Activated CD4-positive, alpha-beta T cell treated with anti-CD3 and anti-CD28 coated beads for 4 hours (primary cell): ENCODE measurements at places on chromosomes 5 and 9.

GRCh38 chr9:80615964-80616363 is 1044.2 kb downstream of the TLE4 start:
- DNase-seq: no peak

DNA sequence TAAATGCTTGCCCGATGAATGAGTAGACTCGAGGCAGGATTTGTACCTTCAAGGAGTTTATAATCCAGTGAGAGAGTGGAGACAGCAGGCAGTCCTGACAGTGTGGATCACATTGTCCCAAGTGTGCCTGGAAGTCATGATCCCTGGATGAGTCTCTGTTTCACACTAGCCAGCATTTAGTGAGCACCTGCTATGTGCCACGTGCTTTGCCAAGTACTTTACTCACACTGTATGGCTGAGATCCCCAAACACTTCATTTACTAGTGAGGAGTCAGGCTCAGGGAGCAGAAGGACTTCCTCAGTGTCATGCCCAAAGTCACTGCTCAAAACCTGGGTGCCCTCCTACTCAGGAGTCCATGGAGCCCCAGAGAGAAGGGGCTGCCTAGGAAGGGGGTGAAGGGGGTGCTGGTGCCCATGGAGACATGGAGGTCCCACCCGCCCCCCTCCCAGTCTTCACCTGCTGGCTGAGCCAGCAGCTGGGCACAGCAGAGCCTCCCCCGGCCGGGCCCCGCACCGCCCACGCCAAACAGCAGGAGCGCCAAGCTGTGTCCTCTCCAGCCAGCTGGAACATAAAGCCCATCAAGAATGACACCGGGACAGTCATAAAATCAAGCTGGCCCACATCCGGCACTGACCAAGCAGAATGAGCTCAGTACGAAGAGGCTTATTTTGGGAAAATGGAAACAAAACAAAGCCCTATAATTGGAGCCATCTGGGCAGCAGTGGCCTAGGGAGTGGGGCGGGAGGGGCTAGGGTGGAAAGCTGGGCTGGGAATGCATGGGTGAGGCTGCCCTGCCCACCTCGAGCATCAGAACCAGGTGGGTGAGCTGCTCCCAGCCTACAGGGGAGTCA is 10.6 kb downstream of the LAMC3 start:
- no peak for DNase-seq

- no peak for DNase-seq
These were observed 10.4 kb downstream of the UIMC1 start for GRCh38 chr5:176995896-176996767.

DNA sequence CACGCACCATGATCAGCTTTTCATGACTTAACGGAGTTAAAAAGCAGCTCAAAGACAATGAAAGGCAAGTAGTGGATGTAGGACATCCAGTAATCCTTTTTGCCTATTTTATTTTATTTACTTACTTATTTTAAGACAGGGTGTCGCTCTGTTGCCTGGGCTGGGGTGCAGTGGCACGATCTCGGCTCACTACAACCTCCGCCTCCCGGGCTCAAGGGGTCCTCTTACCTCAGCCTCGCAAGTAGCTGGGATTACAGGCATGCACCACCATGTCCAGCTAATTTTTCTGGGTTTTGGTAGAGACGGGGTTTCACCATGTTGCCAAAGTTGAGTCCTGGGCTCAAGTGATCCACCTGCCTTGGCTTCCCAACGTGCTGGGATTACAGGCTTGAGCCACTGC is 148.9 kb downstream of the DAB2IP start:
- DNase-seq: no peak

DNA sequence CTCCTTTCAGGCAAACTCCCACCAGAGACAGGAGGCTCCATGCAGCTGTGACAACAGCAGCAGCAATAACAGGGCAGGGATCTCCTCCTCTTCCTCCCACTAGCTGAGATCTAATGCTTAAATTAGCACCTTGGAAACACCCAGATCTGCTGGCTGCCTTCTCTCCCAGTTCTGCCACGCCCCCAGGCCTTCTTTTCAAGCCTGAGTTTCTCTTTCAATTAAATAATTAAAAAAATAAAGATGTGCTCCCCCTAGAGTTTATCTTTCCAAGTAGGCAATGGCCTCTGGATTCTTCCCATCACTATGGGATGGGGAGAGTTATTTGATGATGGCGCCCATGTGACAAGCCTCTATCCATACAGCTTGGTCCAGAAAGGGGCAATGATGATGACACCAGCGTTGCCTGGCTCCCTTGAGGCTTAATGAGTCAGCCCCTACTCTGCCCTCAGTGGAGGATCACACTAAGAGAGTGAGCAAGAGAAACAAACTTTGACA is 3.8 kb downstream of the FAM219A start:
- no peak for DNase-seq

DNA sequence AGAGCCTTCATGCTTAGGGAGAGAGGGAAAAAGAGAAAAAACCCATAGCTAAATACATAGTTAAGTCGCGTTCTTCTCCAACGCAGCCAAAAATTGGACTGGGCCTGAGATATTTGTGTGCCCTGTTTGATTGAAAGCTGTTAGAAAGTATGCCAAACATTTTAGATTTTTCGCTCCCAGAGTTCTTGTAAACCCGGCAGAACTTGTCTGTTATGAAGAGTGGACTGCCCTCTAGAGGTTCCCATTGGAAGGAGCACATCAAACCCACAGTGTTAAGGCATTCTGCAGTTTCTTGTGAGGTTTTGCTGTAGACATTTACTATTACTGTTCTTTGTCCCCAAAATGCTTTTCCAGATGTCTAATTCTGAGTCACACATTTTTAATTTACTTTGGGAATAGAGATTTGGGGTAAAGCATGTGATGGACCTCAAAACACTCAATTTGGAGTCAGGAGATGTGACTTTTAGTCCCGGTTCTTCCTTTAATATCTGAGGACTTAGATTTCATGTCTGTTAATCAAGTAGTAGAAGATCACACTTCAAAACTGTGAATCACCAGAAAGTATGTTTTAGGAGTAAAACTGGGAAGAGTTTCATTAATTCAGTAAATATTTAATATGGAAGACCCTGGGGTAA is 96.6 kb downstream of the PCSK1 start:
- peak; percentile 50 for DNase-seq

DNA sequence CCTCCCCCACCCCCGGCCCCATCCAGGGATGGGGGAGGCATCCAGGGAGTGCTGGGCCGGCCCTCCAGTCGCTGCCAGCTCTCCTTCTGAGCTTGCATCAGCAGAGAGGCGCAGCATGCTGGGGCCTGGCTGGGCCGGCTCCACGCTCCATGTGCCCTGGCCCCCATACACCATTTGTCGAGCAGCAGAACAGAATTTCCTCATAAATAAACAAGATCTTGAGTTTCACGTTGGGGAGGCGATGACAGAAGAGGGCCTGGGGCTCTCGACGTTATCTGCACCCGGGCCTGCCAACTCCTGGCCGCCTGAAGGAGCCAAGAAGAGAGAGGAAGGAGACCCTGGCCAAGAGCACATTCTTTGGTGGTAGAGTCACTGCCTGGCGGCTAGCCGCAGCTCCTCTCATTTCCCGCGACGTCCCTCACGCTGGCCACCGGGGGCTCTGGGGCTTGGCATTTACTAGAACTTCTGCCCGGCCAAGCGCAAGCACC is 177.0 kb downstream of the FGF18 start:
- DNase-seq: no peak

GRCh38 chr9:10251490-10251889 is 361.3 kb downstream of the PTPRD start:
- no peak for DNase-seq

- no peak for DNase-seq
These were observed 94.3 kb upstream of the MAMDC2 start for GRCh38 chr9:69949396-69949795.

- DNase-seq: no peak
These were observed 48.5 kb upstream of the ZNF354A start for GRCh38 chr5:178778919-178779318.

- DNase-seq: no peak
These were observed 415.9 kb upstream of the KLF4 start for GRCh38 chr9:107905308-107906020.

DNA sequence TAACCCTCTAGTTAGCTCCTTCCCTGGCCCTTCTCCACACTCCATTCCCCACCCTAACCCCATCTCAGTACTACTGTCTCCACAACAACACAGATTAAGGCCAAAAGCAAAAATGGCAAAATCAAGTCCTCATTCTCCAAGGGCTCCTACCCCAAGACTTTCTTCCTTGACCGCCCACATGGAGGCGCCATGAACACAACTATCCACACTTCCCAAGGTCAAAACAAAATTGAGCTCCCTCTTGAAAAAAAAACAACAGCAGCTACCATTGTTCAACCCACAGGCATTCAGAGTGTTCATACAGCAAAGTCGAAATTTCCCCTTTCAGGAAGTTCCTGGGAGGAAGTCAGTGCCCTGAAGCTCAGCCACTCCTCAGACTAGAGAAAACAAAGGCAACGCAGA is 54.4 kb downstream of the GNAQ start:
- DNase-seq: peak; percentile 49

DNA sequence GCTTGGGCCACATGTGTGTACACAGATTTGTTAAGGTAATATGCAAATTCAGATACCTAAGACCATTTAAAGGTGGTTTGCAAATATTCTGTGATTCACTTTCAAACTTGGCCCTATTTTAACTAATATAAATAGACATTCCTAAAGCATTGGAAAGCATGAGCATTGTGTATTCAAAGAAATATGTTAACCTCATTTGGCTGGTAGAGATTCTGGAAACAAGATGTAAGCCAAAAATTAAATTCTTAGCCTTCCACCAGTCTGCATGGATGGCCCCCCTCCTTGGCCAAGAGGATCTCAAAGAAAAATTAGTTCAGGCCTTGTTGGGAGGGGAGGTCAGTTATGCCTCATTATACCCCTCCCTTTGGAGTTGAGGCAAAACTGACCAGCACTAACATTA is 38.7 kb upstream of the C6 start:
- DNase-seq: no peak

- DNase-seq: no peak
These were observed 162.7 kb upstream of the SGCD start for GRCh38 chr5:156164306-156164705.

DNA sequence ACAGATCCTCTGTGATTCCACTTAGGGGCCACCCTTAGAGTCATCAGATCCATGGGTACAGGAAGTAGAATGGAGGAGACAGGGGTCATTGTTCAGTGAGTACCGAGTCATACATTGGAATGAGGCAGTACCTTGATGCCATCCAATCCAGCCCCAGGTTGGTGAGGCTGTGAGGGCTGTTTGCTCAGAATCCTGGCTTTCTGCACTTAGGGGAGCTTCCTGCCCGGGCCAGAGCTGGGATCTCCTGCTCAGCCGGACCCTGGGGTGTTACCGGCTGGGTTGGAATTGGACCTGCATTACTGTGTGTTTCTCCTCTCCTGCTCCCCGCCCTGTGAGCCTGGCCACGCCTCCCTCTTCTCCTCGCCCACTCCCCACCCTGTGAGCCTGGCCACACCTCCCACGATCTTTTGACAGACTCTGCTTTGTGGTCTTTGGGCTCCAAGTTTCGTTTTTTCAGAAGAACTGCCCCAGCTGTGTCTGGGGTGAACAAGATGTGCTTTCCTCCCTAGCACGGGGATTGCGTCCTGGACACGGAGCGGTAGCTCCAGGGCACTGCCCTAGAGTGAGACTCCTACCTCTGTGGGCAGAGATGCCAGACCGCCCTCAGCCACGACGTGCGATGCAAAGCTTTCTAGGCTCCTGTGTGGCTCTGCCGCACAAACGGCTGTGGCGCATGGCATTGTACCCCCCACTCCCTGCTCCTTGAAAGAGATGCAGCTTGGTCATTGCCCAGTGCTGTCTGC is 15.4 kb downstream of the TRAF2 start:
- DNase-seq: peak; percentile 82

DNA sequence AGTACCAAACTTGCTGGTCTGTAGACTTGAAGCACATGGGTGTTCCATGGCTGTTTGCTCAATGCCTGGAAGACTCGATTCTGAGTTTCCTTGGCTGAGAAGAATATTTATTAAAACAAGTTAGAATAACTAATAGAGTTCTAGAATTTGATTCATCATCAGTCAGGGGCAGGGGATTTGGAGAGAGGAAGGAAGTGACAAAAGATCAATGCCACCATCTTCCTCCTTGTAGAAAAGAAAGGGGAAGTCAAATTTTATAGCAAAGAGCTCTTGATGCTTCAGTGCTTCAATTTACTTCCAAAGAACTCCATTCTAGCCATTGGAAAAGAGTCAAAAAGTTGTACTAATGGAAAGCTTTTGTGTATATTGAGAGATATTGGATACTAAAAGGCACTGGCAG is 236.3 kb downstream of the MCTP1 start:
- no peak for DNase-seq

DNA sequence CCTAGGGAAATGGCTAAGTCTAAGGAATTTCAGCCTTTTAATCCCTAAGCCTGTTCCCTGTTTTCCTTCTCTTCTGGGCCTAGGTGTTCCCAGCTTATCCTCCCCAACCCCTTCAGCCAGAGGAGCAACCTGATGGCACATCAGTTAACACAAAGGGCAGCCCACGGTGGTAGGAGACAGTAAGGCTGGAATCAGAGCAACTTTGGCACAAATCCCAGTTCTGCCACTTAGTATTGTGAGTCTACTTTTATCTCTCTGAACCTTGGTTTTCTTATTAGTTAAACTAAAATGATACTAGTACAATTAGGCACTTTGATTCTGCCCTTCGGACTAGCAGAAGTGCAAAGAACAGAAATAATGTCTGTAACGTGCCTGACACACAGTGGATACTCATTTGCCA is 246.8 kb downstream of the SAXO1 start:
- DNase-seq: no peak

- no peak for DNase-seq
These were observed 2.7 kb downstream of the RABEPK start for GRCh38 chr9:125202846-125203618.

DNA sequence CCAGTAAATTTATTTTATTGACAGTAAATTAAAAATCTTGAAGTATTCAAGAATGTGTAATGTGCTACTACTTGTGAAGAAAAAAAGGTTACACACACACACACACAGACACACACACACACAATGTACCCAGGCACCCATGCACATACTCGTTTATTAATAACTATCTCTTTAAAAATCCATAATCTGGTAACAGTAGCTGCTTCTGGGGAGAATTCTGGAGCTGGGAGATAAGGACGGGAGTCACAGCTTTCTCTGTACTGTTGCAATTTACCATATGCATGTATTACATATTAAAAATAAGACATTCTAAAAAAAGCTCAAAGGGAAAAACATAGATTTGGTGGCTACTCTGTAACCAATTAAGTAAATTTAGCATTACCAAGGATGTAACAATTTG is 7.9 kb upstream of the C1QTNF2 start:
- DNase-seq: no peak

DNA sequence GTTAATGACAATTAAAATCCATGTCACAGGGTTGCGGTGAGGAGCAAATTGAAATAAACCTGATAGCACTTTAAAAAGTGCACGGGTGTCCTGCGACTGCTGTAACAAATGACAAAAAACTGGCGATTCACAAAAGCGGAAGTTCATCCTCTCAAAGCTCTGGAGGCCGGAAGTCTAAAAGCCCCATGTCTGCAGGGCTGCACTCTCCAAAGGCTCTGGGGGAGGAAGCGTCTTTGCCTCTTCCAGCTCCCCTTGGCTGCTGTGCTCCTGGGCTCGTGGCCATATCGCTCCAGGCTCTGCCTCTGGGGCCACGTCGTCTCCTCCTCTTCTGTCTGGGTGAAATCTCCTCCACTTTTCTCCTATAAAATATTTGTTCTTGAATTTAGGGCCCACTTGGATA is 273.9 kb upstream of the IRX2 start:
- DNase-seq: no peak
